AG09319 (cell line): ENCODE measurements at places on chromosomes 16 and 17.

GRCh38 chr17:79797492-79798298 is 818 bp upstream of the CBX8 start:
- no peak for DNase-seq

DNA sequence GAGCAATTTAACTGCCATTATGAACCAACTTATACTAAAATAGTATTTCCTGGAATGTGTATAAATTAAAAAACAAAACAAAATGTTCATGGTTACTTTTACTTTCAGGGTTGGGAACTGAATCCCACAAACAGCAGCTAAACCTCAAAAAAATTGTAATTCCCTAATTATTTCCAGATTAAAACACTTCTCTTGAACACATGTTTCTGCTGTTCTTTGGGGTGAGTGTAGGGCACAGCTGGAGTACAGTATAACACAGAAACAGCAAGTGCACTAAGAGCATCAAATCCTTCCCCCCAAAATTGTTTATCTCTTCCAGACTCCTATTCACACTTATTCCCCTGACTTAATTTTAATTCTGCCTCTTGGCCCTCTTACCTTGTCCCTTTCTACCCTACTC is 56.4 kb downstream of the KANSL1 start:
- DNase-seq = no peak

DNA sequence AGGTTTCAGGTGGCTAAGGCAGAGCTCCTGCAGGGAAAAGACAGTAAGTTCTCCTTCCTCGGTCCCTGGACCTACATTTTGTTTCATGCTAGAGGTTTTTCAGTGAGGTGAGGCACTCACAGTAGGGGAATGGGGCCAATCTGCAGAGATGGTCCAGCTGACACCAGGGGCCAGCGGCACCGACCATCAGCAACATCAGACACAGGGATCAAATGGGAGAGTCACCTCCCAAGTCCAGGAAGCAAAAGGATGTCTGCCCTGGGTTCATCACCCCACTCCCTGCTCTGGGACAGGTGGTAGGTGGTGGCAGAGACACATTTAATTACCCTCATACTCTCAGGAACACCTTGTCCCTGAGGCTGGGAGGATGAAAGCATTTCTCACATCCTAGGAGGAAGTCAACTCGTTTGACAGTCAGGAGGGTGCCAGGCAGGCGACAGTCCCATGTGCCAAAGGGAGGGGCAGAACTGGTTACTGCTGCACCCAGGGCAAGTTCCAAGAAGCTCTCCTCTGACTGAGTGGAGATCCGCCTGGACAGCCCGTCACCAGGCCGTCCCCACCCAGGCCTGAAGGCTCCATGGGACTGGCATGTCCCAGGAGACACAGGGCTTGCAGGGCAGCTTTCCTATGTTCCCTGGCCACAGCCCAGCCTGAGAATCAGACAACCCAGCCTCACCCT is 19.2 kb downstream of the ATP6V0D1 start:
- no peak for DNase-seq

DNA sequence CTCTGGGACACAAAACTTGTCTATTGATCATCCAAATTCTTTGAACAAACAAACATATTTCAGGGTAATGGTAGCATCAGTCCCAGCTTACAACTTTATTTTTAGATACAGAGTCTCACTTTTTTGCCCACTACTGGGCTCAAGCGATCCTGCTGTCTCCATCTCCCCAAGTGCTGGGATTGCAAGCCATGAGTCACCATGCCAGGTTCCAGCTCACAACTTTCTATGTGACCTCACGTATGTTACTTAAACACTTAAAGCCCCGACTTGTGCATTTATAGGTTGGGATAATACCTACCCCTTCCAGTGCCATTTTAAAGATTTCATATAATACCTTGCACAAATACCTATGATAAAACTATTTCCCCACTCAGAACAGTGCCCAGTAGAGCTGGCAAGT is 42.0 kb upstream of the KSR1 start:
- DNase-seq = no peak

- DNase-seq = no peak
These were observed 18.9 kb downstream of the TVP23A start for GRCh38 chr16:10799736-10800135.

GRCh38 chr16:66238696-66239095 is 127.8 kb upstream of the CDH5 start:
- DNase-seq = no peak

GRCh38 chr17:40460968-40461731 is 17.9 kb downstream of the IGFBP4 start:
- DNase-seq = no peak

GRCh38 chr17:57861790-57862693 is 12.2 kb upstream of the MRPS23 start:
- no peak for DNase-seq

- DNase-seq = no peak
These were observed 3.9 kb upstream of the WNT9B start for GRCh38 chr17:46847204-46848191.

GRCh38 chr17:65750631-65751115 is 189.2 kb upstream of the AXIN2 start:
- peak; percentile 77 for DNase-seq

DNA sequence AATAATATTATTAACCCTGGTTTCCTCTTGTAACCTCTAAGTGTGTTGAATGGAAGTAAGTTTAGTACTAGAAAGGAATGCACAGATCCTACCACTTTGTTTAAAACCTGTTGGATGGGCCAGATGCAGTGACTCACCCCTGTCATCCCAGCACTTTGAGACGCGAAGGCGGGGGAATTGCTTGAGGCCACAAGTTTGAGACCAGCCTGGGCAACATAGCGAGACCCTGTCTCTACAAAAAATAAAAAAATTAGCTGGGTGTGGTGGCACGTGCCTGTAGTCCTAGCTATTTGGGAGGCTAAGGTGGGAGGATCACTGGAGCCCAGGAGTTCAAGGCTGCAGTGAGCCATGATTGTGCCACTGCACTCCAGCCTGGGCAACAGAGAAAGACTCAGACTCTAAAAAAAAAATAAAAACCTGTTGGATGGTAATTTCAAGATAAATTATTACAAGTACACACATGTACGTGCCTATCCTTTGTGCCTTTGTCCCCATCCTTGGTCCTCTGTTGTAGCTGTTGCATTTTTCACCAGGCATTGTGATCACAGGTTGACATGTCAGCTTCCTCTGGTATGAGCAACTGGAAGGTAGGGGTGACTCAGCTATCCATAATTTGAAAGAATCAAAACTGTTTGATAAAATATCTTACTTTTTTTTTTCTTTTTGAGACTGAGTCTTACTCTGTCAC is 30.7 kb upstream of the METTL9 start:
- DNase-seq = no peak

- DNase-seq = no peak
These were observed 301.9 kb upstream of the KCNJ16 start for GRCh38 chr17:69773081-69773480.
